ENCODE measurements at places on chromosomes 12 and 14.

- DNase-seq, result no peak
These were observed 612 bp downstream of the TRAPPC6B start for GRCh38 chr14:39169541-39169900.

- DNase-seq, result no peak
These were observed 90.3 kb downstream of the RPS6KA5 start for GRCh38 chr14:90970167-90970600.

DNA sequence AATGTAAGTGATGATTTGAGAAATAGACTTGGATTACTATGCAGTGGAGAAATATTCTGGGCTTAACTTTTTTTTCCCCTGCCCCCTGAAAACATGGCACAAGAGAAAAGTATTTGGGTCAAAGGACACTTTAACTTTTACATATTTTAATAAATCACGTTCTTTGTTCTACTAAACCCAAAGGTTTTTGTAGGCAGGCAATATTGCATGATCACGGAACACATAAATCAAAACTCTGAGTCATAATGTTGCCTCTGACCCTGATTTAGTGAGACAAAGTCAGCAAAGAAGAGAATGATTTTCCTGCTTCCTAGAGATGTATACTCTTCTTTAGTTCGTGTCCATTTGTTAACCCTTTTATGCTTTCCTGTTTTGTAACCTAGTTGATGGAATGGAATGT is 38.0 kb downstream of the ABCD2 start:
- DNase-seq, result no peak

DNA sequence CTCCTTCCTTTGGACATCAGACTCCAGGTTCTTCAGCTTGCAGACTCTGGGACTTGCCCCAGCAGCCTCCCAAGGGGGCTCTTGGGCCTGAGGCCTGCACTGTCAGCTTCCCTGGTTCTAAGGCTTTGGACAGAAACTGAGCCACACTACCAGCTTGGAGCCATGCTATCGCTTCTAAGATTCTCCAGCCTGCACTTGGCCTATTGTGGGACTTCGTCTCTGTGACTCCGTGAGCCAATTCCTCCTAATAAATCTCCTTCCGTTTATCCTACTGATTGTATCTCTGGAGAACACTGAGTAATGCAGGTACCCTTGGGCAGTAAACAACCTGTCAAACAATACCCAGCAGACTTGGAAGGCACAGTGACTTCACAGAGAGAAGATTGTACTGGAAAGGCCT is 24.9 kb upstream of the RHOJ start:
- no peak for DNase-seq

- no peak for DNase-seq
These were observed 75.2 kb downstream of the RIMBP2 start for GRCh38 chr12:130640901-130641300.

DNA sequence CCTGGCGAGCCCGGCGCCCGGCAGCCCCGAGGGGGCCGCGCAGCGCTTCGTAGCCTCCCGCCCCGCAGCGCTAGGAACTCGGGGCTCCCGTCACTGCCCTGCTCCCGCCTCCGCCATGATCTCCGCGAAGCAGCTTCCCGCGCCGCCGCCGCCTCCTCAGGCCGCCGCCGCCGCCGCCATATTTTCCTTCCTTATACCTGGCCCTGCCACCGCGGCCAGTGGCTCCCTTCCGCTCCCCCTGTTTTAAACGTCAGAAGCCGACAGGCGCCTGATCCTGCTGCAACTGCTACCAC is 286 bp downstream of the PPP4R3A start:
- DNase-seq, result no peak

- DNase-seq, result no peak
These were observed 15.6 kb upstream of the PZP start for GRCh38 chr12:9223830-9224229.

GRCh38 chr14:32679927-32680612 is 258.6 kb upstream of the NPAS3 start:
- DNase-seq, result no peak

DNA sequence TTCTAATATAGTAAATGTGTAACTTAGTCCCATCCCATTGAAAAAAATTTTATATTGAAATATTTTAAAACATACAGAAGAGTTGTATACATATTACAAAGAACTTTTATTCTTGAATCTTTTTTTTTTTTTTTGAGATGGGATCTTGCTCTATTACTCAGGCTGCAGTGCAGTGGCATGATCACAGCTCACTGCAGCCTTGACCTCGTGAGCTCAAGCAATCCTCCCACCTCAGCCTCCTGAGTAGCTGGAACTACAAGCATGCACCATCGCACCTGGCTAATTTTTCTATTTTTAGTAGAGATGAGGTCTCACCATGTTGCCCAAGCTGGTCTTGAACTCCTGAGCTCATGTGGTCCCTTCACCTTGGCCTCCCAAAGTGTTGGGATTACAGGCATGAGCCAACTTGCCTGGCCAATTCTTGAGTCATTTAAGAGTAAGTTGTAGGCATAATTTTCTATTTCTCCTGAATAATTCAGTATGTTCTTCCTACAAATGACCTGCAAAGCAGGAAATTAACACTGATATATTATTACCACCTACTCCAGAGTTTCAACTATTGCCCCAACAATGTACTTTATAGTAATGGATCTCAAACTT is 153.0 kb upstream of the BMP4 start:
- DNase-seq, result no peak

- DNase-seq, result no peak
These were observed 11.9 kb upstream of the SH2B3 start for GRCh38 chr12:111393700-111394300.

DNA sequence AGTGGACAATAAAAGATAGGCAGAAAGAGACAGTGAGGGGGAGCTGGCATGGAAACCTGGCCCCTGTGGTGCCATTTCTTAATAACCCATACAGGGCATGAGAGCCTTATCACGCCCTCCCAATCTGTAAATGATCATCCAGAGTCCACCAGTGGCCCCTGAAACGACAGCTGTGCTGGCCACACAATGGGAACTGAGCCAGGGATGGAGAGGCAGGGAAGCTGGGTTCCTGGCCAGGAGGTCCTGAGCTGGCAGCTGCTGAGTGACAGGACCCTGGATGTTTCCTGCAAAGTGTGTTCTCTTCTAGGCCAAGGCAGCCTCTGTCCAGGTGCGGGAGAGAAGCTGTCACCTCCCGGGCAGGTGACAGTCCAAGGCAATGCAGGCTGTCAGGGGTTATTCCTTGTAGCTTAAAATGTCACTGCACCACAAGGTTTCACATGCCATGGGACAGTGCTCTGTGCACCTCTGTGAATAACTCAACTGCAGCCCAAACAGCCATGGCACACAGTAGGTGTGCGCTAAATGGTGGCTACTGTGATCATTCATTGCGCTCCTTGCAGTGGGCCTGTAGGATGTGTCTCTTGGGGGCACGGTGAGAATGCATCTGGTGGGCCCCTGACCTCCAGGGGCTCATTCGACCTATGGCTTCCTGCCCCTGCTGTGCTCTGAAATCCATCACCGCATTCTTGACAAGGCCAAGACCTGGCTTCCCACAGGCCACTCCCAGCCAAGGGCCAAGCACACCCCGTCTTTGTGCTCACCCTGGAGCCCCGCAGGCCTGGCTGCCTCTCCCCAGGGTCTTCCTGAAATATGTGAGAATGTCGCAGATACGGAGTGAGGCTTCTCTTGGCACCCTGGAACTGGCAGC is 46.3 kb upstream of the BCL11B start:
- no peak for DNase-seq

GRCh38 chr12:58761308-58761707 is 159.0 kb downstream of the LRIG3 start:
- DNase-seq, result no peak

DNA sequence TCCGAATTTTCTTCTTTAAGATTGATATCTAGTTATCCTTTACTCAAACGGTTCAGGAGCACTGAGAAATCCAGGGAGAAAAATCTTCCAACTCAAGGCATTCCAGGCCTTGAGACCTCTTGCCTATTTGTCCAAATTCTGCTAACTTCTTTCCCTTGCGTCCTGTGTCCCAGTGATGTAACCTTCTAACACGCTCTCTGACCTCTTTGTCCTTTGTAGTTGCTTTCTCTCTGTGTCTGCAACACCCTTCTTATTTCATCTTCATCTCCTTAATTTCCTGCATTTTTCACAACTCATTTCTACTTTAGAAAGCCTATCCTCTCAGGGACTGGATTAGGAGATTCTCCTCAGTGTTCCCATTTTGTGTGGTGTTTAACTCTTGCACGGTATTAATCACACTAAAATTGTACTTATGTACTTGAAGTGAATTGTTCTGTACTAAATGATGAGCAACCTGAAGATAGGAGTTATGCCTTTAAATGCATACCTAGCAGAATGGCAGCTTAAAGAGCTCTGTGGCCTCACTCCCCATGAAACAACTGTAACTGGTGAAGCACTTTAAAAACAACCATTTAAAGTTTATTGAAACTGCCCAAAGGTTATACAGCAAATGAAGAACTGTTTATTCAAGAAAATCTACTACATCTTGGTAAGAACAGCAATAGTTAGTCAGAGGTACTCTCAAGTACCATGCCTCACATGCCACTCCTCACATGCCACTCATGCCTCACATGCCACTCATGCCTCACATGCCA is 7.4 kb upstream of the SNAPC1 start:
- DNase-seq, result no peak

DNA sequence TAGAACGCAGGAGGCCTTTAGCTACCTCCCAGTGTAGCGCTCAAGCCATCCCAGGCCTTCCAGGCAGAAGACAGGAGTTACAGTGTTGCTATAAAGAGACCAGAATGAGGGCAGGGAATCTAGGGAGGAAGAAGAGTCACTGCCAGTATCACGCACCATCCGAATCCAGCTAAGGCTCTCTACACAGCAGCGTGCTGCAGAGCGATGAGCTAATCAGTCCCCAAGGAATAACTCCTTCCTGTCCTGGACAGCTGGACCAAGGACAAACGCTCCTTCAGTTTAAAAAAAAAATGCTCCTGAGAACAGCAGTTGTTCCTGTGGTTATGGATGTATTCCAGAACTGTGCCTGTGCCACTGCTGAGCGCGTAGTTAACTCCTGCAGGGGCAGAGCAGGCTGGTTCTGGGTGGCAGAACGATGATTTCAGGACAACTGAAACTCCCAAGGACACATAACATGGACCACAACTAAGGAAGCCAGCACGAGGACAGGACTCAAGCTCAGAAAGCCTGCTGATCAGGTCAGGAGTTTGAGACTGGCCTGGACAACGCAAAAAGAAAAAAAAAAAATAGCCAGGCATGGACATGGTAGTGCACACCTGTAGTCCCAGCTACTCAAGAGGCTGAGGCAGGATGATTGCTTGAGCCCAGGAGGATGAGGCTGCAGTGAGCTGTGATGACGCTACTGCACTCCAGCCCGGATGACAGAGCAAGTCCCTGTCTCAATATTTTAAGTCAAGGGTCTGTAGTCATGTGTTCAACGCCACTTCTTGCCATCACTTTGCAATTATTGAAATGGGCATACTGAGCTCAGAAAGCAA is 2.6 kb downstream of the IFFO1 start:
- no peak for DNase-seq

GRCh38 chr14:64826333-64826732 is 53.4 kb downstream of the SPTB start:
- no peak for DNase-seq

- no peak for DNase-seq
These were observed 82.7 kb downstream of the GRIP1 start for GRCh38 chr12:66596199-66596598.

DNA sequence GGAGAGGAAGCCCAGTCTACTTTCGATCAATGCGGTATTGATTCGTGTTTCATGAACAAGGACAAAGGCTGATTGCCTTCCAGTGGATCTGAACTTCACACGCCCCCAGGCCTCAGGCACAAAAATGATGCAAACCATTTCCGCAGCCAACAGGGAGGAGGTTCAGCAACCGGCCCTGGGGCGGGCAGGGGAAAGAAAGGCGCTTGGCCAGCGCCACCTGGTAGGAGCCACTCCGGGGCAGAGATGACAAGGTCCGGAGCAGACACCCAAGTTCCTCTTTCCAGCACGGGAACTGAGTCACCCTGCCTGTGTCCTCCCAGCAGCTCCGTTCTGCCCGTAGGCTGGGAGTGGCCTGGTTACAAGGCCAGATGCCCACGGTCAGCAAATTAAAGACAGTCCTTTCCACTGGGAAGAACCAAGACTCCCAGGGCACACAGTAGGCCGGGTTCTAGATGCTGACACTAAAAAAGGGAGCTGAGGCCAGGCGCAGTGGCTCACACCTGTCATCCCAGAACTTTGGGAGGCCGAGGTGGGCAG is 136.3 kb downstream of the SCARB1 start:
- no peak for DNase-seq

DNA sequence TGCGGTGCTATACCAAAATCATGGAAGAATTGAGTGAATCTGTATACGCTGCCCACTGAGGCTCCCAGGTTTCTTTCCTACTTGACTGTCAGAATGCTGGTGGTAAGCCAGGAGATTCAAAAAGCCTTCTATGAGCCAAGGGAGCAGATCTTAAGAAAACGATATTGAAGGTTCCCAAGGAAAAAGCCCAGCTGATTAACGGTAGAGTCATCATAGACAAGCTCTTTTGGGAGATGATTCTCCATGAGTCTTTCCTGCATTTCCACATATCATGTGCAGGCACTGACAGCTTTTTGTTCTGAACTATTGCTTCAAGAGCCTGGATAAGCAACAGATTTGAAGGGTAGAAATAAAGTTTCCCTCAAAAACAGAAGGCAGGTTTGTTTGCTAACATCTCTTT is 17.5 kb downstream of the SLC35F4 start:
- no peak for DNase-seq

- DNase-seq, result no peak
These were observed 62.8 kb upstream of the ALG10B start for GRCh38 chr12:38253778-38254177.

DNA sequence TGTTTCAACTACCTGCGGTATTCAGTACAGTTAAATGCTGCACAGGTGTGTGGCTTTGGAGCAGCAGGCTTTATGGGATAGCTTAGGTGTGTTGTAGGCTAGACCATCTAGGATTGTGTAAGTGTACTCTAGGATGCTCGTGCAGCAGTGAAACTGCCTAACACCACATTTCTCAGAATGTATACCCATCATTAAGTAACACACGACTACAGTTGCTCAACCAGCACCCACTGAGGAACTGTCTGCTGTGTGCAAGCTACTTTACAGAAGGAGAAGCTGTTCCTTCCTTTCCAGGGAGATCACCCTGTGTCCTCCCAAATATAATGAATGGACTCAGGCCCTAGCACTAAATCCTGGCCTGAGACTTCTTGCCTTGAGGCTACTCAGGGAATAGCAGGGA is 94.8 kb downstream of the SLC24A4 start:
- no peak for DNase-seq

DNA sequence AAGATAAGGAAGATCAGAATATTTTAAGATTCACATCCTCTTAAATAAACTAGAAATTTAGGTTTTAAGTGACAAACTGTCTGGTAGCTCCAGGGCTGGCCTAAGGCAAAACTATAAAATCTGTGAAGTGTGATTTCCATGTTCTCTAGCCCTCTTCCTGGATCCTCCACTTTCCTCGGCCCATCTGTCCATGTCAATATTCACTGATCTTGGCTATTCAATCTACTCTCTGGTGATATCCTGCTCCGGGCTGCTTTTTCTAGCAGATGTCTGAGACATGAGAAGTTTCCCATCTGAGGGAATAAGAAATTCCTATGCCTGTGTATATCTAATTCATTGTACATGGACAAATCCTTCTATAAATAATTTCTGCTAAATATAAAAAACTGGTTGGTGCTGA is 500.4 kb downstream of the GALC start:
- no peak for DNase-seq

- DNase-seq, result no peak
These were observed 168.1 kb upstream of the PARP11 start for GRCh38 chr12:4041187-4041885.

- no peak for DNase-seq
These were observed 1.9 kb upstream of the MMP17 start for GRCh38 chr12:131826097-131826928.

- no peak for DNase-seq
These were observed 32.8 kb downstream of the NRXN3 start for GRCh38 chr14:78202976-78203375.

GRCh38 chr12:117526757-117527478 is 165.5 kb upstream of the NOS1 start:
- no peak for DNase-seq

Measured in GM12864 (cell line).